Activated naive CD8-positive, alpha-beta T cell treated with anti-CD3 and anti-CD28 coated beads, Interleukin-2, amount 50 U/mL, for 24 hours (primary cell): ENCODE measurements at places on chromosomes 7 and 10.

DNA sequence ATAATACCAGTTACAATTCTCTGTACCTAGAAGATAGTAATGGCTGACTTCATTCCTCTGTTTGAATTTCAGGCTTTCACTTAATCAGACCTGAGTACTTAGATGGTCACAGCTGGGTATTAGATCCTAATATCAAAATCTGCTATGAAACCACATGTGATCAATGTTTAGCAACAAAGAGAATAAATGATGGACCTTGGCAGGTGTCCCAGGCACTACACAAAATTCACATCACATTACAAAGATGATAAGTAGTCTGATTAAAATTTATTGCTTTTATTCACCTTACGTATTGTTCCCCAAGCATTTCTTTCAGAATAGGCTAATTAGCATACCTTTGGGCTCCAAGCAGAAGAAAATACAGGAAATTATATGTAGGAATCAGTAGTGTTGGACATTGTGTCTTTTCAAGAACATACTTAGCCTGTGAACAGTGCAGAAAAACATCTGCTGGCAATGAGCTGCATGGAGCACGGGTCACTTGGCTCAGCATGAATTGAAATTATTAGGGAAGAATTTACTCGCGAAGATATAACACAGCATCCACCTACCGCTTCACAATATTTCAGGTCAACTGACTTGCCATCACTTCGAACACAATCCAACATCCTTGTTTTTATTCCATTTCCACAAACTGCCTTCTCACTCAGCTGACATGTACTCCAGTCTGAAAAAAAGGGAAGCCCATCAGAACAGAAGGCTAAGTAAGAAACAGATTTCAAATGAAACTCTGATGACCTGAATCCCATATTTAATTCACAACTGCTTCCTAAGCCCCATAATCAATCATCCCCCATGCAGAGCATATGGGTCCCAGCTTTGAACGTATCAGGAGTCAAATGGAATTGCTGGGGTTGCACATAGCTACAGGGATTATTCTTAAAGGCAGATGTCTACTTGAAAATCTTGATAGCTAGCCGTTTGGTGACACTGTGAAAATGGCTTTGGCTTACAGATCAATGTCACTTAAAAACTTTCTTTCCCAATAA, 421.0 kb downstream of the THSD7A start:
- DNase-seq, result no peak

GRCh38 chr10:14023673-14024328, 306.9 kb downstream of the FRMD4A start:
- DNase-seq, result no peak

DNA sequence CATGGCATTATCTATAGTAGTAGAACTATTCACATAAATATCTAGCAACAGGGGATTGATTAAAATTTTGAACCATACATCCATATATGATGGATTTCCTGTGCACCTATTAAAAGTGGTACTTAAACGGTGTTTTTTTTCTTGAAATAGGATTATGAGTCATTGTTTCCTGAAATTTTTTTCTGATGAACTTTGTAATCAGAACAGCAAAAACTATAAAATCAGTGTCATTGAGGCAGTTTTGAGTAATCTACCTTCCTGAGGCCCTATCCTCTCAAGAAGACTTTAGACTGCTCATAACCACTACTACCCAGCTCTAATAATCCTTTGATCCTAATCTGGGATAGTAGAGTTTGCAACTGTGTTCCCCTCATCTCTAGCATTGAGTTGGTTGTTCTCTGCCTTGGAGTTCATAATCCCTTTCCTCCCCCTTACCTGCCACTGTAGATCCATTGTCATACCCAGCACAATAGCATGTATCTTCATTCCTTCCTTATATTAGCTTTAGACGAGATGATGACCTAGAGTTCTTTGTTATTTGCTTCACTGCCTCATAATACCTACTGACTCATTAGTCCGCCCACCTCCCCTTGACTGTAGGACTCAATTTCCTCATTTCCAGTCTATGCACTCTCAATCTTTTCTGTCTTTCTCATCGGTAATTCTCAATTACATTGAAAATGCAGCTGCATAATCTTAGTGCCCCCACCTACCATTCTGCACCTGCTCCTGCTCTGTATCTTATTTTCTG, 133.4 kb downstream of the LRRC4 start:
- DNase-seq, result peak; percentile 18

GRCh38 chr7:143499246-143499645, 21.6 kb downstream of the TAS2R41 start:
- no peak for DNase-seq

DNA sequence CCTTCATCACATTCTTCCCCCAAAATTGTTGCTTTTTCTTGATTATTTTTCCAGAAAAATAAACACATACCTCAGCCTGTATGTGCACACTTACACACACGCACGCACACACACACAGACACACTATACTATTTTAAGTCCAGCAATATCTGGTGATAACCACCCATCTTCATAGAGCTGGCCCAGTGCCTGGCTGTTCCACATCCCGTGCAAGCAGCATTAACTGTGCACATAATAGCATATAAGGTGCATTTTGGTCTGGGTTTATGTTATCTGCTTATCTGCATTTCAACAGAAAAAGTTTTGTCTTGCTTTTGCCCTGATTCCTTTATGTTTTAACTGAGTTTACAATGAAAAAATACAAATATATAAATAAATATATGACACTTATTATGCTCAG, 143.1 kb upstream of the KLF6 start:
- no peak for DNase-seq

DNA sequence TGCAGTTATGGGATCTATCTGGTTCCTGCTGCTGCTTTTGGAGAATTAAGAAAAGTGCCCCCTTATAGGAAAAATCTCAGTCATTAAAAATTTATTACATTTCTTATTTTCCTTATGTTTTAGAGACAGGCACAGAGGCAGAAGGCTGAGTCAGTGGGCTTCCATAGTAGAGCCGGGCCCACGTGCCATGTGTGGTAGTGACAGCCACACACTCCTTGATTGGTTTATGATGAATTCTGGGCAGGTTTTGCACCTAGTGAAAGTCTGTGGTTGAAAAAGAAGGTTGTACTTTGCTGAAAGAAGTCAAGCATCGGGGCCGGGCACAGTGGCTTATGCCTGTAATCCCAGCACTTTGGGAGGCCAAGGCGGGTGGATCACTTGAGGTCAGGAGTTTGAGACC, 109.9 kb downstream of the FANK1 start:
- no peak for DNase-seq

DNA sequence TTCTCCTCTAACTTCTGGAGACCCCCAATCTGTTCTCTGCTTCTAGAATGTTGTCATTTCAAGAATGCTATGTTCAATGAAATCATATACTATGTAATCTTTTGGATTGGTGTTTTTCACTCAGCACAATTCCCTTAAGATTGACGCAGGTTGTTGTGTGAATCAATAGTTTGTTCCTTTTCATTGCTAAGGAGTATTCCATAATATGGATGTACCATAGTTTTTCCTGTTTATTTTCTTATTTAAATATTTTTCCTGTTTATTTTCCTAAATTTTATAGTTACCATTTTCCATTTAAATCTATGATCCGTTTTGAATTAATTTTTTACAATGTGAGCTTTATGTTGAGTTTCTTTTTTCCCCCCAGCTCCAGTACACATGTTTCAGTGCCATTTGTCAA, 604.5 kb downstream of the SUGCT start:
- no peak for DNase-seq

- no peak for DNase-seq
Measured at GRCh38 chr7:107446988-107447387, 22.9 kb upstream of the GPR22 start.

DNA sequence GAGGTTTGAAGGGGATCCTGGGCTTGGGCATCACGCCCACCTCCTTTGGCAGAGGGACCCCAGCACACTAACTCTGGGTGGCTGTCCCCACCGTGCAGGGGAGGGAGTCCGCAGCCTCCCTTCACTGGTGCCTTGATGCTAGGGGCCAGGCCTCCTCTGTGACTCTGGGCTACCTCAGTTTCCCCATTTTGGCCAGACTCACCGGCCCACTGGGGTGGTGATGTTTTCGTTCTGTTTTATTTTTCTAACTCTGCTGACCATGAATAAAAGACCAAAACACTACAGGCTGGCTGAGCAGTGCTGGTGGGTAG, 503 bp upstream of the TRIP6 start:
- DNase-seq, result no peak

DNA sequence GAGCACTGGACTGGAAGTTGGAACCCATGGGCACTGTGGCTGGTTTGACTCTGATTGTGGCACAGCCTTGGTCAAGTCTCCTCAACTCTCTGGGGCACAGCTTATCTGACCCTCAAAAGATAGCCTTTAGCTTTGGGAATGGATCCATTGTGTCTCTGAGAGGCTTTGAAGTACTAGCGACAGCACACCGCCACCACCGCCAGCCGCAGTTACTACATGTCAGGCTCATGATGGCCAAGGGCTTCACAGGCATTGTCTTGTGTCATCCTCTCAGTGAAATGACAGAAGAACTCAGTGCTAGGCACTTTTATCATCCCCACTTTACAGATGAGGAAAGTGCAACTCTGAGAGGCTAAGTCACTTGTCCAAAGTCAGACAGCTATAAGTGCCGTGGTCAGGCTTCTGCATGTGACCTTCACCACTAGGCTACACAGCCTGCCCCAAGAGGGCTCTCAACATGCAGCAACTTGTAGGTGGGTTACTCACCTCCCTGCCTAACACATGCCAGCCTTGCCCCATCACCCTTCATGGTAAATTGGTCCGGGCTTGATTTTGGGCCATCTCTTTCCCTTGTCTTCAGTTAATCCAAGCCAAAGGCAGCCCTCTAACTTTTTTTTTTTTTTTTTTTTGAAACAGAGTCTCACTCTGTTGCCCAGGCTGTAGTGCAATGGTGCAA, 44.1 kb downstream of the C10orf105 start:
- DNase-seq, result no peak

DNA sequence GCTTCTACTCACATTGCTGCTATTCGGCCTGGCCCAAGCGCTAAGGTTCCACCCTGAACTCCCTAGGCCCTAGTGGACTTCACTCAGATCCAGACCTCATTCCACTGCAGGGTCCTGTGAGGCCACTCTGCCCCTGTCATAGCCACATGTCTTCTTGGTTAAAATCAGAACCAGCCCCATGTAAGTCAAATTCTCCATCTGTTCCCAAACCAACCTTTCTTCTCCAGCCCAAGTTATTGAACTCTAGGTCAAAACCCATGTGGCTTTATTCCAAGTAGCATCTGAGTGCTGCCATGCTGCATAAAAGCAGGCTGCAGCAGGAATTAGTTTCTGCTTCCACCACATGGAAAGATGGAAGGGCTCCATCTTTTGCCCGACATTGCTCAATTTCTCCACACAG, 281.2 kb downstream of the SNX13 start:
- DNase-seq, result no peak

- no peak for DNase-seq
Measured at GRCh38 chr10:124320778-124321432, 97.8 kb downstream of the OAT start.

GRCh38 chr10:78700413-78700812, 368.4 kb upstream of the ZMIZ1 start:
- DNase-seq, result no peak

GRCh38 chr10:103917302-103918052, 507 bp downstream of the STN1 start:
- DNase-seq, result peak; percentile 49

- peak; percentile 39 for DNase-seq
Measured at GRCh38 chr7:128352153-128352537, 8.4 kb upstream of the RBM28 start.

GRCh38 chr10:9209105-9209798, 1154.8 kb downstream of the GATA3 start:
- peak; percentile 83 for DNase-seq

DNA sequence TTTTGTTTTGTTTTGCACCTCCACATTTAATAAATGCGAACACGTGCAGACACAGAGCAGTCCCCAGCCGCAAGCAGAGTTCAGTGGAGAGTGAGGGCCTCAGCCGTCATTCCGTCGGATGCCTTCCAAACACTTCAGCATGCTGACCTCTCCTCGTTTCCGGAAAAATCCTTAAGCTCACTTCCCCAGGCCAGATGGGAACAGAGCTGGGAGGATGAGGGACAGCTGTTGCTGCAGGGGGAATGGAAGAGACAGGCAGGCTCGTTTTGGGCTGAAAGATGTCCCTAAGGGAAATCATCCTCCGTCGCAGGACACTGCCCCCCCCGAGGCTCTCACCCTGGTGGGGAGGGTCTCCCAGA, 17.2 kb upstream of the FGFR2 start:
- no peak for DNase-seq

- no peak for DNase-seq
Measured at GRCh38 chr7:76217942-76218566, 16.4 kb downstream of the SRRM3 start.

- DNase-seq, result no peak
Measured at GRCh38 chr7:134767520-134768168, 11.8 kb upstream of the CALD1 start.

DNA sequence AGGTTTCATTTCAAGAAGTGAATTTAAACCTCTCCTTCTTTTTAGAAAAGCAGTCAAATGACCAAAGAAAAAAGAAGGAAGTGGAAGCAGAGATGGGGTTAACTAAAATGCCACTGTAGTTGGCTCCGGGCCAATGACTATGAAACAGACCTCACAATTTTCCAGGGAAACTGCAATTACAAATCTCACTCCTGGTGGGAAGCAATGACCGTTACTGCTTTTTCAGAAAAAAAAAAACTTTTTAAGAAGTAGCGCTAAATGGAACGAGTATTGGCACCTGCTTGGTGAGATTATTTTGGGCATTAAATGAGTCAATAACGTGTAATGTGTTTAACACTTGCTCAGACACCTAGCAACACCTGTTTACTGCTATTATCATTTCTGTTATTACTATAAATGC, 1.2 kb downstream of the SFRP4 start:
- DNase-seq, result no peak

DNA sequence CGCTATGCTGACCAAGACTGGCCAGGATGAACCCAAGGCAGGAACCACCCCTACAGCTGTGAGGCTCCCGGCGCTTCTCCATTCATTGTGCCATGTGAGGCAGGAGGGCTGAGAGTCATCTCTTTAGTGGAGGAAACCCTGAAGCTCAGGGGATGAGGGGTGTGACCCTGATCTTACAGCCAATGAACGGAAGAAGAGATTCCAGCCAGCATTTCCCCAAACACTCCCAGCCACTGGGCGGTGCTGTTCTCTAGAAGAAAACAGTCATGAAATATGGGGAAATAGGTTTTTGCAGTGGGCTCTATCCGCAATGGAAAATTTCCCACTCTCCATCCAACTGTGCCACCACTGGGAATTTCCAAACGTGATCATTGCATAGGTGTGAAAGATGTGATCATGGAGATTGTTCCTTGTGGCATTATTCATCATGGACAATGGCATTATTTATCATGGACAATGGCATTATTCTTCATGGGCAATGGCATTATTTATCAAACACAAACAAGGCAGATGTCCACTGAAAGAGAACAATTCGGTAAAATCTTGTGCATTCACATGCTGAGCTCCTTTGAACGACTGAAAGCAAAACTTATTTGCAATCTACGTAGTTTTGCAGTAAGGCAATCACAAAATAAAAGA, 14.0 kb upstream of the SLC18A2 start:
- no peak for DNase-seq

DNA sequence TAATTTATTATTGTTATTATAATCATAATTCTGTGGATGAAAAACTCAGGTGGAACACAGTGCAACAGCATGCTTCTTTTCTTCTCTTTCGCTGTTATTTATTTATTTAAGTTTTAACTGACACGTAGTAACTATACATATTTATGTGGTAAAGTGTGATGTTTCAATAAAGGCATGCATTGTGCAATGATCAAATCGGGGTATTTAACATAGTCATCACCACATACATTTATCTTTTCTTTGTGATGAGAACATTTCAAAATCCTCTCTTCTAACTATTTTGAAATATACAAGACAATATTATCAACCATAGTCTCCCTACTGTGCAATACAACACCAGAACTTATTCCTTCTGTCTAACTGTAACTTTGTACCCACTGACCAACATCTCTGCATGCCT, 152.5 kb upstream of the LYZL1 start:
- DNase-seq, result no peak
